ENCODE measurements at places on chromosomes 7 and 10. TPM values are rescaled to one million over a fixed set of nuclear protein-coding genes. Genes with fewer than 3 reads are reported as not detected.
A peak's percentile ranks its signal among the peaks of the same experiment; 100 is the strongest.

DNA sequence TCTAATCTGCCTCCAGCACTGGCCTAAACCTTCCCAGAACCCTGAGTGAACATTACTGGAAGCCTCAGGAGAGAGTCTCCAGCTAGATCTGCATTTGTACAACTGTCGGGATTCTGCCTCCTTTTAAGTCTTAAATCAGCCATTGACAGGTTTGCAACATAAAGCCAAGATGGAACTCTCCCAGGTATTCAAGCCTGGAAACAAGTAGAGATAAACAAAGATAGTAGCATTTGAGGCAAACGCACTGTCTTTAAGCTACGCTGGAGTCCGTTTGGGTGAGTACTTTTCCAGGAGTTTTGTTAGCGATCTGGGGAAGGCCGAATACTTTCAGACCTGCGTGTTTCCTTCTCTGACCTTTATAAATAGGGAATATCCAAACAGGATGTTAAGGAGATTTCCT, 317.2 kb upstream of the FZD8 start:
- no peaks in the 10 kb centered on the region for H3K27me3 ChIP-seq
- no peak for DNase-seq
- H3K4me3 ChIP-seq, result no peak overlapping the region
- peaks cover 16% of the 10 kb centered on the region for H3K4me1 ChIP-seq

DNA sequence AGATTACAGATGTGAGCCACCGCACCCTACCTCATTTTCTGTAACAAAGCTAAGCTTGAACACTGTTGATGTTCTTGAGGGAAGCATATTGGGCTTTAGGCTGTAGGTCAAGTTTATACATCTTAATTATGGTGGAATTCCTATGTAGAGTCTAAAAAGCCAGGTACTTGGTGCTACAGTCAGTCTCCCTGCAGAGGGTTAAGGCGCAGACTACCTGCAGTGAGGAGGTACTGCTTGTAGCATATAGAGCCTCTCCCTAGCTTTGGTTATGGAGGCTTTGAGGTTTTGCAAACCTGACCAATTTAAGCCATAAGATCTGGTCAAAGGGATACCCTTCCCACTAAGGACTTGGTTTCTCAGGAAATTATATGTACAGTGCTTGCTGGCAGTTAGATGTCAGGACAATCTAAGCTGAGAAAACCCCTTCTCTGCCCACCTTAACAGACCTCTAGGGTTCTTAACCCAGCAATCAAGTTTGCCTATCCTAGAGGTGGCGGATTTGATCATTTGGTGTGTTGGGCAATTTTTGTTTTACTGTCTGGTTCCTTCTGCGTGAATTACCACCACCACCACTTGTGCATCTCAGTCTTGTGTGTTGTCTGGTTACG, 6.0 kb downstream of the PPIA start:
- H3K27ac ChIP-seq, result no peak overlapping the region
- peaks cover 43% of the 10 kb centered on the region for H3K36me3 ChIP-seq
- H3K4me3 ChIP-seq, result no peak overlapping the region
- H3K4me1 ChIP-seq, result peaks cover 10% of the 10 kb centered on the region

The IDI2 gene
- not detected for total RNA-seq

GRCh38 chr10:88064608-88065382, 201.4 kb downstream of the PTEN start:
- H3K27me3 ChIP-seq, result no peaks in the 10 kb centered on the region
- peak overlapping the region; percentile 89 for H3K27ac ChIP-seq
- no peak overlapping the region for H3K4me3 ChIP-seq
- H3K4me1 ChIP-seq, result peaks cover 28% of the 10 kb centered on the region
- no peaks in the 10 kb centered on the region for H3K36me3 ChIP-seq
- DNase-seq, result peak; percentile 11

GRCh38 chr7:101901661-101902491, 84.5 kb downstream of the CUX1 start:
- H3K27me3 ChIP-seq, result no peaks in the 10 kb centered on the region
- H3K4me3 ChIP-seq, result peak overlapping the region; percentile 25
- DNase-seq, result no peak
- H3K4me1 ChIP-seq, result peaks cover 39% of the 10 kb centered on the region
- peak overlapping the region; percentile 62 for H3K27ac ChIP-seq
- no peaks in the 10 kb centered on the region for H3K36me3 ChIP-seq

- H3K4me1 ChIP-seq, result no peaks in the 10 kb centered on the region
- H3K4me3 ChIP-seq, result no peak overlapping the region
- H3K36me3 ChIP-seq, result no peaks in the 10 kb centered on the region
- no peak for DNase-seq
- no peak overlapping the region for H3K27ac ChIP-seq
Measured at GRCh38 chr7:101066833-101067177, 18.5 kb upstream of the TRIM56 start.

The FAM221A gene
- 2.6 TPM for total RNA-seq

DNA sequence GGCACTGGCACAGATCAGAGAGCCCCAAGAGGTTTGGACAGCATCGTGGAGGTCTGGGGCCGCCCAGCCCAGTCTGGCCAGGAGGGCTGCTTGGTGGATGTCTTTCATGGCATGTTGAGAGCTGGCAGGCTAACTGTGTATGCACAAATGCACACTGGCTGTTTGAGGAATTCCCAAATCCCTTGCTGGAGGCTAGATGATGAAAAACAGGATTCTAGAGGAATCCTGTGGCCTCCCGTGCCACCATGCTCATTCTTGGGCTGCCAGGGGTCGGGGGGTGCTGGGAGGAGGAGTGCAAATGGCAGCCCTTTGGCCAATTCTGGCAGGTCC, 26.5 kb downstream of the LEP start:
- no peaks in the 10 kb centered on the region for H3K36me3 ChIP-seq
- H3K27ac ChIP-seq, result no peak overlapping the region
- peak overlapping the region; percentile 55 for H3K4me3 ChIP-seq
- no peak for DNase-seq
- no peaks in the 10 kb centered on the region for H3K27me3 ChIP-seq

DNA sequence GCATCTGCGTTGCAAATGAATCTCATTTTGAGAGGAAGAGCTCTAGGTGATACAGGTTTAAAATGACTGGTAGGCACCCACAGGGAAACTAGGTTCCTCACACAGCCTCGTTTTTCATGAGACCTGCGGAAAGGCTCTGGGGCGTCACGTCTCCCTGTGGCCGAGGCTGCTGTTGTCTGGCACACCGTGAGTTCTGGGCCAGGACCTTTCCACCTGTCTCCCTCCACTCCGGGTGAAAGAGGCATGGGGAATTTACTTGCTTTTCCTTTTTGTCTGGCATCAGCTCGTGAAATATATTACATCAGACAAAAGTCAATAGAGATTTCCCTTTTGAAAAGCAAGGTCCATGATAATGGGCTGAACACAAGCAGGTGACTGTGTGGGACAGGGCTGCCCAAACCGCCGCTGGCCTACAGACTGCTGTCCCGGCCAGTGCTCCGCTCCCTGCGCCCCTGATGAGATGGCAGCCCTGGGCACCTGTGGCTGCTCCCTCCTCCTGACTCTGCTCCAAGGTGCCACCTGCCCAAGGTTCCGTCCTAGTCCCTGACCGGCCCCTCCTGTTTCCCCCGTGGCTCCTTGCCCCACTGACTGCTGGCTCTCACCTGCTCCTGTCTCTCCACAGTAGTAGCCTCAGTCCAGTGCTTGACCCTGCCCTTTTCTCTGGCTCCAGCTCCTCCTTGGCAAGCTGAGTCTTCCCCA, 109.6 kb downstream of the NKX6-2 start:
- peaks cover 4% of the 10 kb centered on the region for H3K36me3 ChIP-seq
- H3K27ac ChIP-seq, result no peak overlapping the region
- no peaks in the 10 kb centered on the region for H3K27me3 ChIP-seq
- DNase-seq, result no peak
- H3K4me3 ChIP-seq, result no peak overlapping the region
- H3K4me1 ChIP-seq, result peaks cover 21% of the 10 kb centered on the region

- no peak overlapping the region for H3K4me3 ChIP-seq
- H3K27ac ChIP-seq, result no peak overlapping the region
- H3K27me3 ChIP-seq, result no peaks in the 10 kb centered on the region
- H3K4me1 ChIP-seq, result no peaks in the 10 kb centered on the region
- no peak for DNase-seq
Measured at GRCh38 chr7:150877536-150877935, 25.2 kb downstream of the AOC1 start.

The ELAPOR2 gene
- 16.9 TPM for total RNA-seq

The MCM10 gene
- 0.27 TPM for total RNA-seq

The ZNF503 gene
- total RNA-seq, result 42.3 TPM

GRCh38 chr10:103481974-103482531, 3.0 kb upstream of the CALHM3 start:
- H3K4me3 ChIP-seq, result no peak overlapping the region
- DNase-seq, result no peak
- H3K27ac ChIP-seq, result no peak overlapping the region

The MAP3K8 gene
- total RNA-seq, result 63.4 TPM

GRCh38 chr10:51689536-51689935, 9.9 kb downstream of the CSTF2T start:
- peaks cover 19% of the 10 kb centered on the region for H3K4me1 ChIP-seq
- no peak overlapping the region for H3K27ac ChIP-seq
- H3K27me3 ChIP-seq, result no peaks in the 10 kb centered on the region
- H3K4me3 ChIP-seq, result no peak overlapping the region
- H3K36me3 ChIP-seq, result no peaks in the 10 kb centered on the region
- no peak for DNase-seq

DNA sequence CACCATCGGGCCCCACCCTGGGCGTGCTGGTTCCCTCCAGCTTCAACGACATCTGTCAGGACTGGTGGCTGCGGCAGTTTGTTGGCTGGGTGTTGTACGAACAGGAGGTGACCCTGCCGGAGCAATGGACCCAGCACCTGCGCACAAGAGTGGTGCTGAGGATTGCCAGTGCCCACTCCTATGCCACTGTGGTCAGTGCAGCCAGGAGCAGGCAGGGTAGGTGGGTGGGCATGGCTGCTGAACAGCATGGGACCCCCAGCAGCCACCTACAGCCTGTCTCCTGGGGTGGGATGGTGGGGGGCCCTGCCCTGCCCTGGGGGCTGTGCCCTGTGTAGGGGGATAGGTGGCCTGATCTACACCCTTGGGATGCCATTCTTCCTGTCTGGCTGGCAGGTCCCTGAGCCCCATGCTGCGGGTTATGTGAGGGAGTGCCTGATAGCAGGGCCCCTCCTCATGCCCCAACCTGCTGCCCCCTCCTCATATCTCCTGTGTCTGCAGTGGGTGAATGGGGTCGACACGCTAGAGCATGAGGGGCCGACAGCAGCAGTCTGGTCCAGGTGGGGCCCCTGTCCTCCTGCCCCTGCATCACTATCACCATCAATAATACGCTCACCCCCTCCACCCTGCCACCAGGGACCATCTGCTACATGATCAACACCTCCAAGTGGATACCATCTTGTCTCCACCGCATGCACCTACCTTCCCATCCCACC, 56.9 kb downstream of the ZNF727 start:
- H3K4me3 ChIP-seq, result no peak overlapping the region
- no peaks in the 10 kb centered on the region for H3K27me3 ChIP-seq
- DNase-seq, result no peak
- H3K4me1 ChIP-seq, result no peaks in the 10 kb centered on the region
- no peak overlapping the region for H3K27ac ChIP-seq

GRCh38 chr7:50531401-50531911, 33.7 kb downstream of the DDC start:
- H3K27ac ChIP-seq, result no peak overlapping the region
- H3K36me3 ChIP-seq, result no peaks in the 10 kb centered on the region
- H3K4me1 ChIP-seq, result no peaks in the 10 kb centered on the region
- H3K4me3 ChIP-seq, result no peak overlapping the region
- DNase-seq, result no peak

GRCh38 chr10:79275431-79275851, 71.8 kb upstream of the PPIF start:
- peak overlapping the region; percentile 35 for H3K4me3 ChIP-seq
- DNase-seq, result no peak
- peaks cover 9% of the 10 kb centered on the region for H3K36me3 ChIP-seq
- peak overlapping the region; percentile 70 for H3K27ac ChIP-seq
- H3K4me1 ChIP-seq, result peaks cover 38% of the 10 kb centered on the region

The TRIM73 gene
- total RNA-seq, result 2.2 TPM

GRCh38 chr7:128350708-128351295, 7.1 kb upstream of the RBM28 start:
- peak overlapping the region; percentile 66 for H3K4me3 ChIP-seq
- H3K27me3 ChIP-seq, result no peaks in the 10 kb centered on the region
- no peak overlapping the region for H3K27ac ChIP-seq
- no peaks in the 10 kb centered on the region for H3K36me3 ChIP-seq
- no peak for DNase-seq

The NUDCD3 gene
- total RNA-seq, result 64.5 TPM
